ENCODE measurements at places on chromosomes 3 and 15.

DNA sequence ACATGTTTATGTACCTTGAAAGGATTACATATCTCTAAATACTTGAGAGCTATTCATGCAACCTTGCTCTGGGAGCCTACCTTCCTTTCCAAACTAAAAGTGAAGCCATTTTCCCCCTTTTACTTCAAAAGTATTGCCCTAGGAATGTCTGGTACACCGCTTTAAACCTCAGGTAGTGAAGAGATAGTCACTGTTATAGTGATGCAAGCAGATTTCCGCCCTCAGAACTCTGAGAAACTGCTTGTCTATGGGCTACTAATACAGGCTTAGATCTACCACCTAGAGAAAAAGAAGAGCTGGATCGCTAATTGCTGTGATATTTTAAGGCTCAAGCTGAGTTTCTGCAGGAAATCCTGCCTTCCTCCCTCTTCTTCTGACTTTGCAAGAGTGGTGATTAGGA lies 78.6 kb downstream of the SEMA6D start:
- DNase-seq, result no peak

GRCh38 chr15:38608682-38609081 lies 44.1 kb upstream of the RASGRP1 start:
- DNase-seq, result no peak

DNA sequence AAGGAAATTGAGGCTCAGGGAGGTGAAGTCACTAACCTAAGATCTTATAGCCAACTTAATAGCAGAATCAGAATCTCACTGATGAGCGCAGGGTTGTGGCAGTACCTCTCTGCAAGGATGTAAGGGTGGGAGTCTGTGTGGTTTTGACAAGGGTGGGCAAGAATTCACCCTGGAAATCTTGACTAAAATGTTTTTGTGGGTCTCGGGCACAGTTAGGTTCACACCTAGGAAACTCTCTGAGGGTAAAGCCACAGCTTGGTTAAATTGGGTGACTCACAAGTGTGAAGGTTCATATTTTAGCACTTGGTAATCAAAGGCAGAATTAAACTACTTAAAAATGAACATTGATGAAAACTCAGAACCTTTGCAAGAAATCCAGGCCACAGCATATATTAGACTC lies 178.2 kb upstream of the EOMES start:
- DNase-seq, result no peak

GRCh38 chr3:35966629-35967464 lies 327.5 kb downstream of the ARPP21 start:
- DNase-seq, result no peak

DNA sequence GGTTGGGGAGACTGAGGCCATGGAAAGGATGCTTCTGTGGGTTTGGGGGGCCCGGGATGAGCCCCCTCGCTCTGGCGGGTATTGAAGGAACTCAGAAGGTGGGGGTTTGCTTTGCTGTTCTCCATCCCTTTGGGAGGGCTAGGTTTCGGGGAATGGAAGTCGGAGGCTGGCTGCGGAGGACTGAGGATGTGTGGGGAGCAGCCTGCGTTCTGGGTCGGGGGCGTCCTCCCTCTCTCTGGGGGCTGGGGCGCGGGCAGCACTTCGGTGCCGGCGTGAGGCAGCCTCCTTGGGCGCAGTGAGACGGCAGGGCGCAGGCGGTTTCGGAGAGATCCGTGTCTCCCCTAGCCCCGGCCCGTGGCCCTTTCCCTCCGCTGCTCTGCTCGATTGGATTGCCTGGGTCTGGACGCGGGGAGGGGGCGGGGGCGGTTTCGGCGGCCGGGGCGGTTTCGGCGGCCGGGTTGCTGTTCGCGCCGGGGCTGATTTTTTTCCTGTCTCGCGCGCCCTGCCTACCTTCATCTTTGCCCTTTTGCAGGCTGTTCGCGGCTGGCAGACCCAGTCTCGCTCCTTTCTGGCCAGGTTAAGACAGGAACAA lies 1.4 kb downstream of the PTPRG start:
- no peak for DNase-seq

DNA sequence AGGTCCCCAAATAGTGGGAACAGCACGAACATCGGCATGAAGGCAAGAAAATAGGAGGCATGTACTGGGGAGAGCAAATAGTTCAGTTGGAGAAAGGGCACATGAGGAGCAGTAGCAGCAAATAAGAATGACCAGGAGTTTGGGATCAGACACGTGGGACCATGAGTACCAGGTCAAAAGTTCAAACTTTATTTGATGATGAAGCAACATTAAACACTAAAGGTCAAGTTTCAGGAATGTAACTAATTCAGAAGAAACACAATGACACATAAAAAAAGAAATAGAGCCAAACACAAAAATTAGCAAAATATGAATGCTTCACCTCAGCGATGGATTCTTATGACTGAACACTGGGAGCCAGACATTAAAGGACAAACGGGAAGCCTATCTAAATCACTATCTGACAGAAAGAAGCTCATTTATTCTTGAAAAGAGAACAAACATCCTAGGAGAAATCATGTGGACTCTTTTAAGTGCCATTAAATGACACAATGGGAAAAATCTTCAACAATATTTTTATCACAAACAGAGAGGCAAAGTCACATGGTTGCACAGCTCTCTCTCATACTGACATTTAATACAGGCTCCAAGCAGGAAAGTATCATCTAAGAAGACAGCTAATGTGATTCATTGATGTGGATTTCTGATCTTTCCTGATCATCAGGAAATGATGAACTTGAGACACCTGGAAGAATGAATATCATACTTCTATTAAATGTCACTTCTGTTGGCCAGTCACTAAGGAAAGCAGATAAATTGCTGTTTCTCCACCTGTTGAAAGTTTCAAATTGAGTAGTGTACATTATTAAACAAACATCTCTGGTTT lies 216.9 kb upstream of the THBS1 start:
- no peak for DNase-seq

- DNase-seq, result no peak
Observed at GRCh38 chr3:54122324-54123002, at the start of gene CACNA2D3. CACNA2D3 (plus strand) TSS chr3:54122552.
